ENCODE measurements at places on chromosomes 6 and 20. TPM values are rescaled to one million over a fixed set of nuclear protein-coding genes. Genes with fewer than 3 reads are reported as not detected.

DNA sequence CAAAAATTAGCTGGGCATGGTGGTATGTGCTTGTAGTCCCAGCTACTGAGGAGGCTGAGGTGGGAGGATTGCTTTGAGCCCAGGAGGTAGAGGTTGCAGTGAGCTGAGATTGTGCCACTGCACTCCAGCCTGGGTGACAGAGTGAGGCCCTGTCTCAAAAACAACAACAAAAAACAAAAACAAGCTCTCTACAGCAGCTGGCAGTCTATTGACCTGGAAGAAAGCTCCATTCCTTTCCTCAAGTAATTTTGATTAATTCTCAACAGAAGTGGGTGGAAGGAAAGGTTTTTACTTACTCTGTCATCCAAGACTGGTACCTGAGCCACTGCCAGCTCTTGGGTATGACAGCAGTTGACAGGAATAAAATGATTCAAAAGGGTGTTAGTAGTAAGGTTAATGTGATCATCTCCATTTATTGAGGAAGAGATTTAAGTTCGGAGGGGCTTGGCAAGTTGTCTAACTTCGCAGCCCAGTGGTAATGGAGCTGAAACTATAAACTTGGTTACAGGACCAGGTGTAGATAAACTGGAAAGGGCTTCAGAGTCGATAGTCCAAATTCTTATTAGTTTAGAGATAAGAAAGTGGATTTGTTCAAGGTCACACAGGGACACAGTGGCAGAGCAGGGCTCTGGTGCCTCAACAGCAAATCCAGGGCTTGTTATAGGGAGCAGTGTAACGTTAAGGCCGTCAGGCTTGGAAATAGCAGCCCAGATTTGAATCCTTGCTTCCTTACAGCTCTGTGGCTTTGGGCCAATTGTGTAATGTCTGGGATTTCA is 14.8 kb downstream of the SRSF3 start:
- ATAC-seq: no peak

GLP1R gene
- total RNA-seq: 0.33 TPM

MCCD1 gene
- total RNA-seq: 0.32 TPM

GRCh38 chr6:66186756-66187155 is 479.7 kb upstream of the EYS start:
- ATAC-seq: no peak

DNA sequence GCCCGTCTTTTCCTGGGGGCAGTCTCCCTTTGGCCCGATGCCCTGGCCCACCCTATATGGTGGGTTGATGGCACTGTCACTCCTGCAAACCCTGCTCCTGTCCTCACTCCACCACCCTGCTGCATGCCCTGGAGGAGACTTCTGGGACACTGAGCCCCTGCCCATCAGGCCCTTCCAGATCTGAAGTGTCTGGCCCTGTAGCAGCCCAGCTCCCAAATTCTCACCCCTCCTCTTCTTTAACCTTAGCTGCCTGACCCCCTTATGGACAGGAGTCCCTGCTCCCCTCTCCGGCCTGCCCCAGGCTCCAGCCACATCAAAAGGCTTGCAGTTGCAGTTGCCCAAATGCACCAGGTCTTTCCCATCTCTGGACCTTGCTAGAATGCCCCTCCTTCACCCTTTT is 20.8 kb upstream of the SLC32A1 start:
- ATAC-seq: no peak

LRRN4 gene
- 0.86 TPM for total RNA-seq

SLC22A3 gene
- total RNA-seq: 12.3 TPM

DNA sequence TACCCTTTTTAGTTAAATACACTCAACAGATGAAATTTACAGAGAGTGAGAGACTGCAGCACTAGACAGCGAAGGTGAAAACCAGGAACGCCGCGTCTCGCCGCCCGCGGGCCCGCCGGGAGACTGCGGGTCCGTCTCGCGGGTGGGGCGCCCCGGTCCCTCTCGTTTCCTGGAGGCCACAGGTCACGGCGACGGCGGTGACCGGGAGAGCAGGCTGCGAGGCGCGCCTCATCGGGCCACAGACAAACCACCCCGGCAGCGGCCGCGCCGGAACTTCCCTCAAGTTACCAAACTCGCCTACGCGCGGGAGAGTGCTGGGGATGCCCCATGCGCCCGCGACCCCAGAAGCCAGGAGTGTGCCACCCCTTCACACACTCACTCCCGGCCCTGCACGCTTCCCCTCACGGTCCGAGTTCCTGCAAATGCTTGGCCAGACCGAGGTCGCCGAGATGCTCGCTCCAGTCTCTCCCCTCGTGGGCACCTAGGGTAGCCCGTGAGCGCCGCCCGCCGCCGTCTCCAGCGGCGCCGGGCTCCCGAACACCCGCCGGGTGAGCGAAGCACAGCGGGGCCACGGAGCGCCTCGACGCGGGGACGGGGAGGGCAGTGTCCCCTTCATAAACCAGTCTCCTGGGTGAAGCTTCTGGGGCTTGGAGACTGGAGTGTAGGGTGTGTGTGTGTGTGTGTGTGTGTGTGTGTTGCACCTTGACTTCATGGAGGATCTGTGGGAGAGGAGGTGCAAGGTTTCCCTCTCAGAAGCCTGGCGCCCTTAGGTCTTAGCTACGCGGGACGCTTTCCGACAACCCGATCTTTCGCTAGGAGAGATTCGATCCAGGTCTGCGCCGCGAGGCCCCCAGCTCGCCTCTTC is 1.4 kb downstream of the BACH2 start:
- ATAC-seq: peak; percentile 16

HELZ2 gene
- total RNA-seq: 17.3 TPM

DNA sequence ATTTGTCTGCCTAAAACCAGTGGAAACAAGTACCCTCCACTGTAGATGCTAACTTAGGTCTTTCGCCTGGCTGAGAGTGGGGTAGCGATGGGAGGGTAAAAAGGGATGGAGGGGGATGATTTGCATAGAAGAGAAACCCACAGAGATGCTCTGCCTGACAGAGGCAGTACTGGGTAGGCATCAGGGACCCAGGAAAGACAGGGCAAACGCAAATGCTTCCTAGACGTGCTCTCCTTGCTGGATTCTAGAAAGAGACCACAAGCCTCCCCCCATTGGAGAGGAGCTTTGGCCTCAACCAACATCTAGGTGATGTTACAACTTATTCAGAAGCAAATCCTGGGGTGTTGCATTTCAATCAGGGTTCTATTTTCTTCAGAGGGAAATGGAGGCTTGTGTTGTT is 3.2 kb downstream of the OLIG3 start:
- no peak for ATAC-seq

- no peak for ATAC-seq
These were observed 13.3 kb downstream of the ELOVL5 start for GRCh38 chr6:53335224-53335994.

- no peak for ATAC-seq
These were observed 946.2 kb downstream of the KIF16B start for GRCh38 chr20:15627089-15627488.

FOXQ1 gene
- 0.67 TPM for total RNA-seq

DNA sequence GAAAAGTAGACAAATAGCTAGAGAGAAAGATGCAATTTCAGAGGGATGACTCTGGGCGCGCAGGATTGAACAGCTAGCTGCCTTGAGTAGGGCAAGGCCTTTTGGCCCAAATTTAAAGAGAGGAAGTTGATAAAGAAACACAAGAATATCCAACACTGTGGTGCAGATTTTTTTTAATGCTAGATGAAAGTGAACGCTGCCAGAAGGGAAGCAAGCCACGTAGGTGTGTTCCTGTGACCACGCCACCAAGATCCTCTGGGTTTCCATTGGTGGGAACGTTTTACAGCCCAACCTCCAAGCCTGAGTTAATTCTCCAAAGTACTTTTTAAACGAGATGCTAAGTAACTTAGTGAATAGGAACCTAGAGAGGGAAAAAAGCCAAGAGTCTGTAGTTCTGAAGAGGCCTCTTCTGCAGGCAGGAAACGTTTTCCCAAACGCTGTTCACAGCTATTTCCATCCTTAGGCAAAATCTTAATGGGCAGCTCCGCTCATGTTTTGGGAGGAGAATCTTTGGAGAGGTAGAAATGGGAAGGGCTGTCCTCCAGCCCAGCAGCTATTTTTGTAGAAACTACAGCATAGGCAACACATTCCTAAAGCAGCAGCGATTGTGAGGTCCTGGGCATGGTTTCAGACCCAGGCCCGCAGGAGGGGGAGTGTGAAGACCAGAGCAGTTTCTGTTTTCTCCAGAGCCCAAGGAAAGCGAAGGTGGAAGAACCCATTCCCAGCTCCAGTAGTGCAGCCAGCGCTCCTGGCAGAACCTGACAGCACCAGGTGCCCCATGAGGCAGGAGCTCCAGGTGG is 8.2 kb downstream of the LY86 start:
- no peak for ATAC-seq

SNX9 gene
- total RNA-seq: 11.8 TPM

GRCh38 chr6:45758787-45759471 is 256.7 kb downstream of the CLIC5 start:
- no peak for ATAC-seq

DNA sequence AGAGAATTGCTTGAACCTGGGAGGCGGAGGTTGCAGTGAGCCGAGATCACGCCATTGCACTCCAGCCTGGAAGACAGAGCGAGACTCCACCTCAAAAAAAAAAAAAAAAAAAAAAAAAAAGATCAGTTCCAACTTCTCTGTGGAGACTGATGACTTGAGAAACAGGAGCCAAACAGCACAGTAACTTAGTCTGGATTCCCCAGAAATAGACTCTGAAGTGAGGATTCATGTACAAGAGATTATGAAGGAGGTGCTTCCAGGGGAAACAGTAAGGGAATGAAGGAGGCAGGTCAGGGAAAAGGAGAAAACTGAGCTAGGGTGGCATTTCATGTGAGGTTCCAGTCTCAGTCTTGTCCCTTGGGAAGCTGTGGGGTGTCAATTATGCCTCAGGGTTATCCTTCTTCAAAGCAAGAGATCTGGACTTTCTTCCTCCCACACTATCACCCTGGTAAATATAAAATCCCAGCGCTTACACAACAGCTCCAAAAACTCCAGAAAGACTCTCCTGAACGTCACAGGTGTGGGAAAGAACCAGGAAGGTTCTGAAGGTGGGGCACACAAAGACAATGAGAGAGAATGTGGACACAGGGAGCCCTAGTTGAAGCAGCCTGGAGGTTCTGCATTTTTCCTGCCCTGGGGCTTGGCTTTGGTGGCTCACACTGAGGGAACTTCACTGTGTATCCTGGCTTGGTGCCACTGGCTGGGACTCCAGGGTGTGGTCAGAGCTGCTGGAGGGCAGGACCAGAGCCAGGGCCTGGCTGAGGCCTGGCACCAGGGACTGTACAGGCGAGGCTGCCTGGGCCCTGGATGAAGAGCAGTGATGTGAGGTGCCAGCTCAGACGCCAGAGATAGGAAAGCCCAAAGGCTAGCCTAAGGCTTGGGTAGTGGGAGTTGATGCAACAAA is 46.8 kb downstream of the PCNA start:
- ATAC-seq: peak; percentile 93

GRM1 gene
- 0.20 TPM for total RNA-seq

NKAIN2 gene
- total RNA-seq: 10.3 TPM

DNA sequence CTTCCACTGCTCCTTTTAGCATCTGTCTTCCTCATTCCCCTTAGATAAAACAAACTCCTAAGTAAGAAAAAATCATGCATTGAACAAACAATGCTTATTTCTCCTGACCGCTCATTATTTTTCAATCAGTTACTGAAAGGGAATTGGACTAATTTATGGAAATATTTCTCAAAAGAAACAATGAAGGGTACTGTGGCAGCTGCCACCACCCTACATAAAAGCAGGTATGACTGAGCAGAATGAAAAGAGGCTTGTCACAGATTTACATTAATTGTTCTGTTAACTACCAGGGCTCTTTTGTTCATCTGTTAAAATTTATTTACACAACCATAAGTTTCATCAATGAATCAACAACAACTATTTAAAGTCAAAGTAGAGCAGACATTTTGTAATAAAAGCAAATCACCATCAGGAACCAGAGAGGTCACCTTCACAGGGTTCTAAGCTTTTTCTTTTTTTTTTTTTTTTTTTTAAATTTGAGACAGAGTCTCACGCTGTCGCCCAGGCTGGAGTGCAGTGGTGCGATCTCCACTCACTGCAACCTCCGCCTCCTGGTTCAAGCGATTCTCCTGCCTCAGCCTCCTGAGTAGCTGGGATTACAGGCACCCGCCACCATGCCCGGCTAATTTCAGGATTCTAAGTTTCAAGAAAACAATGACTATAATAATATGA is 204.0 kb downstream of the PTPRK start:
- ATAC-seq: peak; percentile 70
